Left ventricle myocardium superior (tissue), 1 donor: ENCODE measurements at places on chromosomes 7 and 10.

- DNase-seq, result no peak
These were observed 59.9 kb upstream of the DNAJB12 start for GRCh38 chr10:72414642-72415041.

- no peak for DNase-seq
These were observed 352.2 kb downstream of the CALN1 start for GRCh38 chr7:72059925-72060324.

DNA sequence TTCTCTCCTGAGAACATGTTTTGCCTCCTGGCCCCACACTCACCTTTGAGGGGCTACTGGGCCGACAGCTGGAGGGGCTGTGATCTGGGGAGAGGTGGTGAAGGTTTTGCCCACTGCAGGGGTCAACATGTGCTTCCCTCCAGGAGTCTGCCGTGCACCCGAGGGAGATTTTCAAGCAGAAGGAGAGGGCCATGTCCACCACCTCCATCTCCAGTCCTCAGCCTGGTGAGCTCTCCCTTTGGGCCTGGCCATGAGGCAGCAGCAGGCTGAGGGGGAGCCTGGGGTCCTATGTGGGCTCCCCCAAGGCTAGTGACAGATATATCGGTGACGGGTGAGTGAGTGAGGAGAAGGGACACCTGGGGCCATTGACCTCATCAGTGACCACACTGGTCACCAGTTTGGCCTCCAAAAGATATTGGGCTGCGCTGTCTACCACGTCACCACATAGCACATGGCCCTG is 6.6 kb downstream of the PGAM2 start:
- peak; percentile 14 for DNase-seq

DNA sequence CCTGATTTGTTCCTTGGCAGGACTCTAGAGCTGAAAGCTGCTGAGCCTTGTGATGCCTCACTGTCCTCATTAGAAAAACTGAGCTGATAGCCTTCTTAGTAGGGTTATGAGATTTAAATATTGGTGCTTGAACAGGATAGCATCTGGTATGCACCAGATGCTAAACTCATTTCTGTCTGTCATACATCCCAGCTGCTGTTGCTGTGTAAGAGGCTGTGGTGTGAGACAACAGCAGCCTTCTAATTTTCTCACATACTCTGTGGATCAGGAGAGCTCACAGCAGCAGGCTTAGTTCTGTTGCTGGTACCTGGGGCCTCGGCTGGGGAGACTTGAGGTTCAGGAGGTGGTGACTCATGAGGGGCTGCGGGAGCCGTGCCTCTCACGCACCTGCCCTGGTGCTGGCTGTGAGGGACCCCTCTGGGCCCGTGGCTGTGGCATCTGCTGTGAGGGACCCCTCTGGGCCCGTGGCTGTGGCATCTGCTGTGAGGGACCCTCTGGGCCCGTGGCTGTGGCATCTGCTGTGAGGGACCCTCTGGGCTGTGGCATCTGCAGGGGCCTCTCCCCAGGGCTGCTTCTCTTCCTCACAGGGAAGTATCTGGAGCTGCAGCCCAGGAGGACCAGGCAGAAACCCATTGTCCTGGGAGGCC is 12.5 kb downstream of the DYNC2I1 start:
- DNase-seq, result no peak

GRCh38 chr10:69464801-69465401 is 13.6 kb downstream of the TSPAN15 start:
- DNase-seq, result peak; percentile 47

DNA sequence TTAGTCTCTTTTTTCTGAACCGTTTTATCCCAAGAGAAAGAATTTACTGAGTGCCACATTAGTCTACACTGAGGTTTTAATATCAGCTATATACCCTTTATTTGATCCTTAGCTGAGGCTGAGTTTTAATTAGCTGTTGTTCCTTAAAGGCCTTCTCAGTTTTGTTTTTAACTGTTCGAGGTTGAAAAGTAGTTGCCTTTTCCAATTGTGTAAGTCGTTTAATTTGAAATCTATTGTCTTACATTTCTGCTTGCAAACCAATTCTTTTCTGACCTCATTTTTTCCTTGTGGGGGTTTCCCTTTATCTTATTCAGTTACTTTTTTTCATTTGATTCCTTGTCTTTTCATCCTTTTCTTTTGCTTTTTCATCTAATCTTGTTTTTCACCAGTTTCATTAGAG is 30.8 kb downstream of the UMAD1 start:
- no peak for DNase-seq

GRCh38 chr10:55163388-55163979 is 362.5 kb upstream of the PCDH15 start:
- DNase-seq, result no peak

GRCh38 chr7:112556633-112557032 is 75.8 kb downstream of the LSMEM1 start:
- no peak for DNase-seq

DNA sequence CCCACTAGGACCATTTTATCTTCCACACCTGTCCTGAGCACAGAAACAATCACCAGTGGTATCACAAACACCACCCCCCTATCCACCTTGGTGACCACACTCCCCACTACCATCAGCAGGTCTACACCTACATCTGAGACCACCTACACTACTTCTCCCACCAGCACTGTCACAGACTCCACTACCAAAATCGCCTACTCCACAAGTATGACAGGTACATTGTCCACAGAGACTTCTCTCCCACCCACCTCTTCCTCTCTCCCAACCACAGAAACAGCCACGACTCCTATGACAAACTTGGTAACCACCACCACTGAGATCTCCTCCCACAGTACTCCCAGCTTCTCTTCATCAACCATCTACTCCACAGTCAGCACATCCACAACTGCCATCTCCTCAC is 3.3 kb downstream of the MUC3A start:
- no peak for DNase-seq

GRCh38 chr10:91127341-91128082 is 93.0 kb upstream of the PCGF5 start:
- DNase-seq, result no peak

DNA sequence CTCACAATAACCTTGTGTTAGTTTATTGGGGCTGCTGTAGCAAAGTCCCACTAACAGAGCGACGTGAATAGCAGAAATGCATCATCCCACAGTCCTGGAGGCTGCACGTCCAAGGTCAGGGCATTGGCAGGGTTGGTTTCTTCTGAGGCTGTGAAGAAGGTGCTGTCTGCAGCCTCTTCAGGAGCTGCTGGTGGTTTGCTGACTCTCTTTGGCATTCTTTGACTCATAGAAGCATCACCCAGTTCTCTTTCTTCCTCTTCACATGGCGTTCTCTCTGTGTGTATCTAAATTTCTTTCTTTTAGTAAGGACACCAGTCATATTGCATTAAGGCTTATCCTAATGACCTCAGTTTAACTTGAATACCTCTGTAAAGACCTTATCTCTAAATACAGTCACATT is 428.4 kb upstream of the KLF6 start:
- DNase-seq, result no peak

DNA sequence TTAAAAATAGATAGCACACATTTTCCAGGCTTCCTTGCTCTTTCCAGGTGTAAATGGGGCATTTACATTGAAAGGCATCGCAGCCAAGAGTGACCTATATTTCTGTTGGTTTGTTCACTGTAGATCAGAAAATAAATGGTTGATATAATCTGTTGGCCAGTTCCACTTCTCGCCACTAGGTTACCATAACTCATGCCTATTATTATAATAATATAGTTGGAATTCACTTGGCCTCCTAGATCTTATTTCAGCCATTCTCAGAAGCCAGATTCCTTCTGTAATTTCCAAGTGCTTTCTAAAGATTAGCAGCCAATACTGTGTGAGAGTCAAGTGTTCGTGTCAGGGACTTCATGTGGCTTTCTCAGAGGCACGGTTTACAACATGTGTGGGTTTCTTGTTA is 179.5 kb downstream of the DNAH11 start:
- no peak for DNase-seq

DNA sequence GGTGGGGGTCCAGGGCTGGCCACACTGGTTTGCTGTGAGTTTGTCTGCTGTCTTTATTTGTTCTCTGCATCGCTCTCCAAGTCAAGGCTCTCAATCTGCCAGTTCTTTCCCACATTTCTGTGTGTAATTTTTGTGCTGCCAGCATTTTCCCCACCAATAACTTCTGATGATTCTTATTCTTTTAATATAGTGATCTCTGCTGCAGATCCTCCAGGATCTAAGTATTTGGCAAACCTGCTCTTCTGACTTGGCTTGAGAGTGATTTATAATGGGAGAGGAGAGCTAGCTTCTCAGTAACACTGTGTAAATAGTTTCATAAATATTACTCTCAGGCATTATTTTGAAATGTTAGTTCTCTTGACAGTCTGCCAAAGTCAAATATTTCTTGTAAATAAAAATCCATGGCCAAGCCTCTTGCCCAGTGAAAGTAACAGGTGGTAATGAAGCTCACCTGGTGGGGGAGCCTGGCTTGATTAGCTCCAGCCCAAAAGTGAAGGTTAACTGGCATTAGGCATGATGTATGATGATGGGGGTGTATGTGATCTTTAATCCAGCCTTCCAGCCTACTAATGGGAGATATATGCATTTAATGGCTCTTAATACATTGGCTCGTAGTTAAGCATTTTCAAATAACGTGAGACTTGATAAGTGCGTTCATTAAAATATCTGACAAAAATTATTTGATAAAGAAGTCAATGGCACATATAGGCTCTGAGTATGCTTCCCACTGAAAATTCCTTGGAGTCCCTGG is 1055.9 kb downstream of the KCNMA1 start:
- no peak for DNase-seq

- DNase-seq, result no peak
These were observed 937.5 kb downstream of the GRID1 start for GRCh38 chr10:85429126-85429525.

DNA sequence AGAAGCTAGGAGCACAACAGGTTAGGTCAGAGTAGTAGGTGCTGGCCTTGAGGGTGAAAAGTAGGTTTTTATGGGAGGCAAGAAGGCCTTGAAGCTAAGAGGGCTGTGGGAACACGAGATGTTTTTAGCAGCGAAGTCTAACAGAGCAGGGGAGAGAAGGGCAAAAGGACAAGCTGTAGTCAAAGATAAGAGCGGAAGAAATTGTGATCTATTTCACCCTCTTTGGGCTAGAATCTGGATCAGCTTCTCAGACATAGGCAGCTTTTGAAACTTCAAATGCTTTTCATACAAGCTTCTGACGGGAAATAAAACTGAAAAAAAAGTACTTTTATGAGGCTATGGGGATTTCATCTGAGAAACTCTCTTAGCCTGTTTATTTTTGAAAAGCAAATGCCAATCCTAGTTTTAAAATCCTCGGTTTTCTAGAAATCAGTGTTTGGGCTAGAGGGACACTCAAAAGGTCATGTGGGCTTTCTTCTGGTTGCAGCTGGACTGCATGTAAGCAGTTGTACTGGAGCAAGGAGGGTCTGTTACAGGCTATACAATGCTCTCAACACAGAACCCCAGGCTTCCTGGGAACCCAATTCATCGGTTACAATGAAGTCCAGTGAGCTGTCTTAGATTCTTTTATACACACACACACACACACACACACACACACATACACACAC is 83.6 kb downstream of the RNF216 start:
- DNase-seq, result no peak

GRCh38 chr7:1858435-1859265 is 188.6 kb downstream of the ELFN1 start:
- peak; percentile 23 for DNase-seq

GRCh38 chr7:92644406-92645113 is 54.4 kb upstream of the FAM133B start:
- peak; percentile 88 for DNase-seq

DNA sequence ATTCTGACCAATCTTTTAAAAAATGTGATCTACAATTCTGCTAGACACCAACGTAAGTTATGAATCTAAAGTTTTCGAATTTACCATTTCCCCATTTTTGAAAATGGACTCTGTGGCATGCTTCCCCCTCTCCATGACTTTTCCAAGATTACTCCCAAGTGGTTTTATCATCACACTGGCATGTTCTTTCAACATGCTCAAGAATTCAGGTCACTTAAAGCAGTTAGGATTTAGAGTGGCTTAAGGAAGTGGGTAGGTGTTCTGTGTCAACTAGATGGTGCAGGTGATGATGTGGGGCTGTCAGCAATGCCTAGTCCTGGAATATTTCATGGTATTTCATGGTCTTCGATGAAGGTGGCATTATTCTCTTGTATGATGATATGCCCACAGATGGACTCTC is 164.0 kb upstream of the ASAH2 start:
- DNase-seq, result no peak

DNA sequence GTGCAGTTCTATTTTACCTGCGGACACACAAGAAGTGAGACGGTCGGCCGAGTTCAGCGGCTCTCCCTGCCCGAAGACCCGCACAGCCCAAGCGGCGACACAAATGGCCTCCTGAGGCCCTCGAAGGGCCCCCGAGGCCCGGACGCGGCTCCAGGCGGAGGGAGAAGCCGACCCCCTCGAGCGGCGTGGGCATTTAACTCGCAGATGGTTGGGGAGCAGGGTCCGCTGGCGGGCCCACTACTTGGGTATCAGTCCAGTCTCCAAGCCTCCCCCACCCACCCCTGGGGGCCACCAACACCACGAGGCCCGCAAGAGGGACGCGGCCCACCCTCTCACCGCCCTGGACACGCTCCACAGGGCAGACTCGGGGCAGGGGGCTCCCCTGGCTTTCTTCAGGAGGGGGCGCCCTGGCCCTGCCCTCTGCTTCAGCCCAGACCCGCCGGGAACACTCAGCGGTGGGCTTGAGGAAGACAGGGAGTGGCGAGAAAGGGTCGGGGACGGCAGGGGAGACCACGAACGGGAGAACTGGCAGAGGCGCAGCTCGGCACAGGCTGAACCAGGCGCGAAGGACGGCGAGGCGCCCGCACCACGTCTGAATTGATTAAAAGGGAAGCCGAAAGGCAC is 1.7 kb downstream of the IGF2BP3 start:
- no peak for DNase-seq

GRCh38 chr10:43395571-43396060 is 13.4 kb downstream of the HNRNPF start:
- no peak for DNase-seq

- no peak for DNase-seq
These were observed 1.3 kb downstream of the ITPRIP start for GRCh38 chr10:104336821-104337467.

- no peak for DNase-seq
These were observed 30.7 kb upstream of the PLPP4 start for GRCh38 chr10:120426306-120426705.

DNA sequence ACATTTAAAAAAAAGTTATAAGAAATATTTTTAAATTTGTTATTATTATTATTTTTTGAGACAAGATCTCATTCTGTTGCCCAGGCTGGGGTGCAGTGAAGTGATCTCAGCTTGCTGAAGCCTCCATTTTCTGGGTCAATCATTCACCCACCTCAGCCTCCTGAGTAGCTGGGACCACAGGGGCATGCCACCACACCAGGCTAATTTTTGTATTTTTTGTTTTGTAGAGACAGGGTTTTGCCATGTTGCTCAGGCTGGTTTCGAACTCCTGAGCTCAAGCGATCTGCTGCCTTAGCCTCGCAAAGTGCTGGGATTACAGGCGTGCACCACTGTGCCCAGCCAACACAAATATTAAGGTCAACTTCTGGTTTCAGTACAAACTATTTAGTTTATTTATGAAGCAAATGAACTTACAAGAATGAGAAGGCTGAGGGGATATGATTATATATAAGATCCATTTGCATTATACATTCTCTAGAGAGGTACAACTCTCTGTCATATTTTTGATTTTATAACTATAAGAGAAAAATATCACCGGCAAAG is 45.9 kb upstream of the FAM133B start:
- no peak for DNase-seq

- DNase-seq, result no peak
These were observed 101.6 kb downstream of the DNAJB6 start for GRCh38 chr7:157438121-157439025.
